ENCODE measurements at places on chromosomes 4 and X.

- no peak for DNase-seq
Observed at GRCh38 chr4:90126805-90127204, 389 bp upstream of the CCSER1 start.

DNA sequence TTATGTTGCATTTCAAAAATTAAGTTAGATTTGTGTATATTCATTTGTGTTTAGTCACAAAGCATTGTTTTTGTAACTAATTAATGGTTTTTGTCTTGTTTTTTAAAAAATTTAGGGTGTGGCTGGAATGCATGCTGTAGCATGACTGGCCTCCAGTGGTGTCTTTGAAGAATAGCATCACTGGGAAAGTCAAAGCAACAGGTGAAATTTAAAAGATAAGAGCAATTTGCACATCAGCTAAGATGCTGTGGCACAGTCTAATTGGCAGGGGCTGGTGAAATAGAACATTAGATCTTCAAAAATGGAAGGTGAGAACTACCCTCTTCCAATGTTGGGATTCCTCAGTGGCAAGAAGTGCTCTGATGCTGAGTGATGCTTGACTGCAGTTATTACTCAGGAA lies 45.3 kb downstream of the ANK2 start:
- no peak for DNase-seq

DNA sequence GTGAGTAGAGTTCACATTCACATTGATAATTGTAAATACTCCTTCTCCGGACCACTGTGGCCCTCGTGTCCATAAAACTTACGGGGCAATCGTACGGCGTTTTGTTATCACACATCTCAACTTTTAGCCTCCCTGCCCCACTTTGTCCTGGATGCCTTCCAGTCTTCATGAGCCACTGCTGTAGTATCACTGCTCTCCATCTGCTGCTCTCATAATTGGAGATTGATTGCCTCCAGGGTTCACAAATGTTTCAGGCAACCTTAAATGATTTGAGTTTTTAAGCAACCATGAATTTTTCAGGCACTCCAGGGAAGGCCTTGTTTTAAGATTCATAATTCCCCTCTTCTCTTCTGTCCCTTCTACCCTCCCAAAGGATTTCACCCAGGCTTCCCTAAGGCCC lies 28.4 kb downstream of the ALPK1 start:
- no peak for DNase-seq

DNA sequence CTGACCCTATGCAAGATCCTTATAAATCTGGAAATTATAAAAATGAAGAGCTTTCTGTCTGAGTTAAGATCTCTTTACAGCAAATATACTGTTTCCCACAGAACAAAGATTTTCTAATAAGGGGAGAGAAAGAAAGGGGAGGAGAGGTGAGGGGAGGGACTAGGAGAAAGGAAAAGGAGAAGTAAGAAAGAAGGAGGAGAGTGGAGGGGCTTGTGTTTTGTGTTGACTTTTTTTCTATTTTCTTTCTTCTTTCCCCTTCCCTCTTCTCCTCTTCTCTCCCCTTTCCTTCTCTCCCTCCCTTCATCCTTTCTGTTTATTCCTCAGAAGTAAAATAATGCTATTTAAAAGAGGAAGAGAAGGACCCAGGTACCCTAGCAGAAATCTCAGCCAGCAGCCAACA lies 6.2 kb downstream of the CXCL6 start:
- DNase-seq: no peak

GRCh38 chr4:52545099-52546069 lies 113.7 kb downstream of the USP46 start:
- peak; percentile 72 for DNase-seq

DNA sequence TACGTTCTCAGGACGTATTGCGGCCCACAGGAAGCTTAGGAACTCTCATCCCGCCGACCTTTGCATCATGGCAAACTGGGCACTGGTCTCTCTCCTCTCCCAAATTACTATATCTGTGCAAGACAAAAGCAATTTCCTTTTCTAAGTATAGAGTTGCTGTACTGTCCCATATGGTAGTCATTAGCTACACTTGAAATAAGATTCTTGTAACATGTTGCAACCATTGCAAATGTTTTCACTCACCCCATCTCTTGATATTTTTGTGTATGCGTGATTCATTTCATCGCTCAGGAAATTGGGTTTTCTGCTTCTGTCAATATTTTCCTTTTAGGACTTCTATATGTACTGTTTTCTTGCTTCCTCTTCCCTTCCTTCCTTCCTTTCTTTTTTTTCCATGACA lies 15.7 kb downstream of the ARMCX6 start:
- DNase-seq: no peak

GRCh38 chr4:152536545-152537182 lies 772 bp upstream of the FBXW7 start:
- DNase-seq: peak; percentile 48

- no peak for DNase-seq
Observed at GRCh38 chr4:165784672-165785071, 88.4 kb upstream of the TLL1 start.

- no peak for DNase-seq
Observed at GRCh38 chr4:25779021-25779420, 83.8 kb downstream of the SEL1L3 start.

GRCh38 chr4:109436504-109436903 lies 2.9 kb downstream of the SEC24B start:
- DNase-seq: no peak

GRCh38 chr4:85745939-85746338 lies 271.0 kb downstream of the ARHGAP24 start:
- no peak for DNase-seq

GRCh38 chrX:118864063-118864635 lies 40.5 kb downstream of the ZCCHC12 start:
- DNase-seq: no peak

GRCh38 chrX:111410590-111411078 lies 1.4 kb downstream of the DCX start:
- no peak for DNase-seq

GRCh38 chr4:126947536-126947935 lies 685.2 kb upstream of the INTU start:
- no peak for DNase-seq

DNA sequence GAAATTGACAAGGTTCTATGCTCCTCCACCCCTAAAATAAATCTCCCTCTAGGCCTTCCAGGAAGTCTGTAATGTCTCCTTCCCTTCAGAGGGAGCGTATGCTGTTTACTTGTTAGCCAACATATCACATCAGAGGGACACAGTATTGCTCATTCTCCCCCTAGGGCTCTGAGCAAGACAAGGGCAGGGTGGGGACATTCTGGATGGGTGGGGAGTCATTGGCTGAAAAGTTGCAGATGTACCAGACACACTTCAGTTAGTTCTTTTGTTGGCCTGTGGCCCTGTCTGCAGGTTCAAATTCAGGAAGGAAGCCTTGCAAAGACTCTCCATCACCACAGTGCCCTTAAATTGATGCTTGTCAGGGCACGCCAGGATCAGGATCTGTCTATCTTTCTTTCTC lies 106.3 kb upstream of the TEX13D start:
- DNase-seq: no peak

- no peak for DNase-seq
Observed at GRCh38 chr4:98406819-98407218, 145.6 kb downstream of the RAP1GDS1 start.

DNA sequence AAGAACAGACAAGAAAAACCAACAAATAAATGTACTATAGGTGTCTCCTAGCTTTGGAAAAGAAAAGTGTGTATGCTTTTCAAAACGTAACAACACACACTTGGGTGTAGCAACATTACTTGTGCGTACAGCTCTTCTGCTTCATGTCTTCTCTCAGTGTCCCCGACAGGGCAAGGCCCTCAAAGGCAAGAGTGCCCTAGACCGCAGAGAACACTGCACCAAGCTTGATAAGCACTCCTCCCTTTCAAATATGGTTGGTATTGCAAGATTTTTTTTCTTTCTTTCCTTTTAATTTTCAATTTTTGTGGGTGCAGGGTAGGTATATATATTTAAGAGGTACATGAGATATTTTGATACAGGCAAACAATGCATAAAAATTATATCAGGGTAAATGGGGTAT lies 106.8 kb downstream of the EIF4E start:
- no peak for DNase-seq

GRCh38 chr4:2059726-2060602 lies 837 bp downstream of the NAT8L start:
- peak; percentile 13 for DNase-seq

- DNase-seq: no peak
Observed at GRCh38 chr4:38357546-38357945, 306.5 kb upstream of the KLF3 start.

DNA sequence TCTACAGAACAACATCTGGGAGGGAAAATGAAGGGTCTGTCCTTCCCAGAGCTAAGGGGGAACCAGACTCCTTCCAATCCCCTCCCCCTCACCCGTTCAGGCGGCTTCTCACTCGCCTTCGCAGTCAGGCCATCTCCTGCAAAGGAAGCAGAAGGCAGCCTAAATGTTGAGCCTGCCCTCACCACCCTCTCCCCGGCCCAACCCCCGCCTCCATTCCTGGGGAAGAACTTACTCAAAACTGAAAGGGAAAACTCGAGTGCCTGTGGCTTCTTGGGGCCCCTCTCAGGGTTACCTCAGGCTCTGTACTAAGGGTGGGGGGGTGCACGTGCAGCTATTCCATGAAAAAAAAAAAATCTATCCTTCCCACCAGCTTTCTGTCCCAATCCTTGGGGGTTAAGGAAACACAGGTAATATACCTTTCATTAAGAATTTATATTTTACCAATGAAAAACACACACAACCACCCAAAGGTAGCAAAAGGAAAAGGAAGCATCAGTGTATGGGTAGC lies 2.4 kb downstream of the ZMYM3 start:
- no peak for DNase-seq

DNA sequence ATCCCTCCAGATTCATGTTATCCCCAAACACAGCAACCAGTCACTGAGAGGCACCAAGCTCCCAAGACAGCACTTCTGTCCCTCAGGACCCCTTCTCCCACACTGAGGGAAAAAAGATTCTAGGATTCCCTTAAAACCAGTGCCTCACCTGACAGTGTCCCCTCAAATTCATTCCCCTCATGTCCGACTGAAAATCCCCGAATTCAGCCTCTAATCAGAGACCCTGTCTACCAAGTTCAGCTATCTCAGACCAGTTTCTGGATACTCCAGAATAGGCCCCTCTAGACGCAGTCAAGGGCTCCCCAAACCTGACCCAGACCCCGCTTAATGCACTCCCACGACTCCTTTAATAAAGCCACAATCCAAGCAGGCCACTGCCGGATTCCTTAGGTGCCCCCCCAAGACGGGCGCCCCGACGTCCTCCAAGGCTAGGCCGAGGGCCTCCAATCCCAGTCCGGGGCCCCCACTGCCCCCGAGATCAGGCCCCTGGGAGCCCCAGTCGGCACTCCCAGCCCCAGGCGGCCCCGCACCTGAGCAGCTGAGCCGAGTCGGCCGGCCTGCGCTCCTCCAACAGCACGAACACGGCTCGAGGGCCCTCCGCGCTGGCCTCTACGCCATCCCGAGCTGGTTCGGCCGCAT lies 457 bp downstream of the TFE3 start:
- no peak for DNase-seq

DNA sequence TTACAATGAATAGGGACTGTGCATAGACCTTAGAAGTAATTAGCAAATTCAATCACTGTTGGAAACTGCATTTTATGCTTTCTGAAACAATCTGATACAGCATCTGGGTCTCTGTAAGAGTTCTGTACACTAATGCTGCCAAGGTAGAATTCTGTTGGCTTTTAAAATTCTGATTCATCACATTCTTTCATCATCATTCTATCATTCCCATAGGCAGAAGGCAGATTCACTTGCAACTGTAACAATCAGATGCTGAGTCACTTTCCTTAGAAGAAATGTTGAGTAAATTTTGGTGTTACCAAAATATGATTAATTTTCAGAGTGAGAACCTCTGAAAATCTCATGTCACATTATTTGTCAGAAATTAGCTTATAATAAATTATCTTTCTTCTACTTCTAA lies 267.2 kb downstream of the MAPK10 start:
- DNase-seq: peak; percentile 20

DNA sequence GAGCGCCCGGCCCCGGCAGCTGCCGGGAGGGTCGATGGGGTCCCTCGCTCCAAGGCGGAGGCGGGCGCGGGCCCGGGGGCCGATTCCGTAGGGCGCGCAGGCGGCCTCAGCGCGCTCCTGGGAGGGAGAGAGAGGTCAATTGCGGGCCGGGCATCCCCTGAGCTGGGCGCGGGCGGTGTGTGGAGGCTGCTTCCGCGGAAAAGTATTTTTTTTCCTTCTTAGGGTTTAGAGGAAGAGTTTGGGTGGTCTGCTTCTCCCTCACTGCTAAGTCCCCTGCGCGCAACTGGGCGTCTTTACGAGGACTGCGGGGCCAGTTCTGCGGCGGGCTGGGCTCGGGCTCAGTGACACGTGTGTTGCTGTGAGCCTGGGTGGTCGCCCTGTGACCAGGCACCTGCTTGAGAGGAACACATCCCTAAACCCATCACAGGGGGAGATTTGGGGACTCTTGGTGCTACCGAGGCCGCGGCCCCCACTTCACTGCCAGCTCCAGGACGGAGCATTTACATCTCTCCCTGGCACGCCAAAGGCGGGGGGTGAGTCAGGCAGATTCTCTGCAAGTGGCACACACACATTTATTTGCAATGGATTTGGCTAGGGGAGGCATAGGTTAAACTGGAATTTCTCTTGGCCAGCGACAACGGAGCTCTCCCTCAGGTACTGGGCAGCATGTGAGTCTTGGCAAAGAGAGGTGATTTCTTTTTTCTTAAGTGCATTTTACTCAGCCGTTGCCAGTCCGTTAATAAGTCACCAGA lies 151.2 kb upstream of the SLC4A4 start:
- DNase-seq: no peak

GRCh38 chr4:17765514-17766286 lies 15.7 kb downstream of the FAM184B start:
- DNase-seq: no peak

DNA sequence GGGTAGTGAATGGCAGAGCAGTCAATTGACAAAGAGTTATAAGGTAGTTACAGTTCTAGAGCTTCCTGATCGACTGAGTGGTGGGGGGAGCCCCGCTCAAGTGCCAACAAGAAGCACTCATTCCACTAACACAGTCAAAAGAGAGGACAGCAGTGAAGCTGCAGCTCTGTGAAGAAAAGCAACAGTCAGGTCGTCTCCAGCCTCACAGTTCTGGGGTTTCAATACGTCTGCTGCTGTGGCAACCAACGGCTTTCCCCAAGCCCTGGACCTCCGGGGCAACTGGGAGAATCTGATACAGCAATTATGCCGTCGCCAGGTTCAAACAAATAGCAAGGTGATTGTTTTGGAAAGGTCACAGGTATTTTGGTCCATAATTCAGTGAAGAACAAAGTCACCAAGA lies 30.8 kb downstream of the GPM6B start:
- no peak for DNase-seq

- peak; percentile 84 for DNase-seq
Observed at GRCh38 chrX:119041175-119041574, 31.6 kb upstream of the CT47C1 start.

- no peak for DNase-seq
Observed at GRCh38 chr4:114109776-114110175, 130.3 kb upstream of the ARSJ start.
